ENCODE measurements at places on chromosomes 3 and 15. TPM values are rescaled to one million over a fixed set of nuclear protein-coding genes. Genes with fewer than 3 reads are reported as not detected.

The HCN4 gene
- not detected for polyA plus RNA-seq

The DUOX2 gene
- polyA plus RNA-seq, result not detected

The CCR9 gene
- not detected for polyA plus RNA-seq

The UNC45A gene
- polyA plus RNA-seq, result 52.5 TPM

The SLC12A6 gene
- 19.2 TPM for polyA plus RNA-seq

The GOLGA8S gene
- 0.03 TPM for polyA plus RNA-seq

The BSN gene
- 0.01 TPM for polyA plus RNA-seq

The SOX14 gene
- not detected for polyA plus RNA-seq

The SCN5A gene
- polyA plus RNA-seq, result 0.27 TPM

The ALDH1A3 gene
- 4.2 TPM for polyA plus RNA-seq

The CLDN16 gene
- polyA plus RNA-seq, result 0.08 TPM

The DAPK2 gene
- 3.6 TPM for polyA plus RNA-seq

The GOLGA8J gene
- not detected for polyA plus RNA-seq

The GATM gene
- polyA plus RNA-seq, result 0.14 TPM
